HEK293T (cell line): ENCODE measurements at places on chromosomes 12 and 14.

DNA sequence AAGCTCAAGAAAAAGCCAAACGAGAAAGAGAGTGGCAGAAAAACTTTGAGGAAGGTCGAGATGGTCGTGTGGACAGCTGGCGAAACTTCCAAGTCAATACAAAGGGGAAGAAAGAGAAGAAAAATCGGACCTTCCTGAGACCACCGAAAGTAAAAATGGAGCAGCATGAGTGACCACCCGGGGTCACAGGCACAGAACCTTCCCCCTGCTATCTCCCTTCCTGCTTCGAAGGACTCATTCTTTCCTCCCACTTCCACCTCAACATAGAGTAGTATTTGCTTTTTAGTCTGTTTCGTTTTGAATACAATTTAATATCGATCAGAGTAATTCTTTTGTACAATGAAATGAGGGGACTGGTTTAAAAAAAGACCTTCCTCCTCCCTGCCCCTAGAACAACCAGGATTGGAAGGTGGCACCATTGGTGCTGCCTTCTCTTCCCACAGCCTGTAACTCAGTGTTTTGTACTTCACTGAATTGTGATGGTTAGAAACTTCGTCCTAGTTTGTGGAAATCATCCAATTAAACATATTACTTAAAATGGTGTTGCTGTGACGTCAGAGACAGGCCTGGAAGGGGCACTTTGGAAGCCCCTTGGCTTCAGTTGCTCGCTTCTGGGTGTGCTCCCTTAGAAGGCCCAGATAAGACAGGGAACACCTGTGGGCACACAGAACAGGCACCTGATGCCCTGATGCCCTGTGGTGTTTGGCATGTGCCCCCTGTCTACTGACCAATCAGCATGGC is 26.1 kb upstream of the NFKBIA start:
- DNase-seq = no peak

DNA sequence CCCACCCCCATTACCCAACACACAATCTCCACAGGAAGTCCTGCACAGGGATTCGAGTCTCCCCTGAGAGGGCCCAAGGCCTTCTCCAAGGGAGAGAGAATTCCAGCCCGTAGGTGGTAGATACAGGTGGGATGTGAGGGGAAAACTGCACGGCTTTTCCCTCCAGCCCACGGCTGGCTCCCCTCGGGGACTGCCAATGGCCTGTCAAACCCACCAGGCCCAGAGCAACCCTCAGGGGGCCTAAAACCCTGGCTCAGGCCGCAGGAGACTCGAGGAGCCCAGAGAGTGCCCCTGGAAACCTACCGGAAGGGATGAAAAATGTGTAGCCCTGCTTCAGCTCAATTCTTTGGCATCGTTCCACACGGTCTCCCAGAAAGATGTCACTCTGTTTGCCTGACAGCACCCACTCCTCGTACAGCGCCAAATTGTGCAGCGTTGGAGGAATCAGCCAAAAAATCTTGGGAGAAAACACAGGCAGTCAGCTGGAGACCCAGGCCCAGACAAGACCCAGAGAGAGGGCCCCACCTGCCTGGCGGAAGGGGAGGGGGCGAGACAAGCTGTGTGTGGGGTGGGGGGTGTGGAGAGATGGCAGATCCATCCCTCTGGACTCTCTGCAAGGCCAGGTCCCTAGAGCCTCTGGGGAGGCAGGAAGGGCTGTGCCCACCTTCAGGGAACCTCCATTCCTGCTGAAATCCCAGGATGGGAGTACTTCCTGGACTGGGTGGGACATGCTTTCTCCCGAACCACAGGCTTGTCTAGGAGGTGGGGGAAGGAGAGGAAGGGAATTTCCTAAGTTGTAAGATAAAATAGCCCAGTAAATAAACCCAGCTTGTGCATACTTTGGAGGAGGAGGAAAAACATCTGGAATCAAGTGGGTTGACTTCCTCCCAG is 48.1 kb downstream of the KDM2B start:
- no peak for DNase-seq

- no peak for DNase-seq
Measured at GRCh38 chr14:70002589-70003346, 123.6 kb downstream of the SMOC1 start.

DNA sequence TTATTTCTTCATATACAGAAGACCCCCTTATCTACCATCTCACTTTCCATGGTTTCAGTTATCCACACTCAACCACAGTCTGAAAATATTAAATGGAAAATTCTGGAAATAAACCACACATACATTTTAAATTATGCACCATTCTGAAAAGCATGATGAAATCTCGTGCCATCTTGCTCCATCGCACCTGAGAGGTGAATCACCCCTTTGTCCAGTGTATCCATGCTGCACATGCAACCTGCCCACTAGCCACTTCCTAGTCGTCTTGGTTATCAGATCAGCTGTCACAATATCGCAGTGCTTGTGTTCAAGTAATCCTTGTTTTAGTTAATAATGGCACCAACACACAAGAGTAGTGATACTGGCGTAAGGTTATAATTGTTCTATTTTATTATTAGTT is 145.7 kb downstream of the C12orf42 start:
- DNase-seq = no peak

DNA sequence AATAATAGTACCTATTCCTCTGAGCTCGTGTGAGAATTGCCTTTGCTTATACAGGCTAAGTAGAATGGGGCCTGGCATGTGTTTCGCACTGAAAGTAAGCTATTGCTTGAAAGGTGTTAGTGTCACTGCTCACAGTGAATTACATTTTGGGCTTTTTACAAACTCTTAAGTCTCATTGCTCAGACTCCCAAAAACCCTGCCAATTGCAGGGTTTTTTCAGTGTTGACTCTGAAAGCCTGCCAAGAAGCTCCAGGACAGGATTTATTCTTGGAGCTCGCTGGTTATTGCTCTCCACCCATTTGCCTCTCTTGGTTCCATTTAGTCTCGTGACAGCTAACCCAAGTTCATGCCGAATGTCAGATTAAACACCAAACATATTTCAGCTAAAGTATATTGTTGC is 39.8 kb downstream of the NOPCHAP1 start:
- DNase-seq = no peak

GRCh38 chr14:78700236-78700635 is 530.1 kb downstream of the NRXN3 start:
- no peak for DNase-seq

DNA sequence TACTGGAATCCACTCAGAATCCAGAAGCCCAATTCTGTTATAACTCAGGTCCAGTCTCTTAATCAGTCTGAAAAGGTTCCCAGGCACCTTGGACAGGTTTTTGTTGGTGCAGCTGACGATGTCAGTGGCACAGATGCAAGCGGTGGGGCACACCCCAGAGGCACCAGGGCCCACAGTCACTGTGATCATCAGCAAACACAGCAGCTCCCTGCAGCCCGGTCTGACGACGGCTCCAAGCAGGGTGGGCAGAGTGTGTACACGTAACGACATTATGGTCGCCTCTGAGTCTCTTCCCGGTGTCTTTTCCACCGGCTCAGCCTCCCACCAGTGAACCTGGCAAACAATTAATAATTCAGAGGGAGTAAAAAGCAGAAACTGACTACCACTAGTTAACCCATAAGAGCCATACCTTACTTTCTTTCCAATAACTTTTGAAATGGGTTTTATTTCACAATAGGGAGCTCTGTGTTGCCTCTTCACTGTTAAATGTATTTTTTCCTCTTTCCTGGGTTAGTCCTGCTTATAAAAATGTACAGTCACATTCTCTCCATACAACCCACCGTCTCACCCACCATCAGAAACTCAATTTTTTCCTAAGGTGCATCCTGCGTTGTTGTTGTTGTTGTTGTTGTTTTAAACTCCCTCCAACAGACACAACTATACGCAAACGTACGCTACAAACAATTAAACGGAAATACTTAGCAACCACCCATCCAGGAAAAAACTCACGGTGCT is 521 bp upstream of the PCED1B start:
- DNase-seq = peak; percentile 17

GRCh38 chr14:55707365-55707804 is 127.4 kb downstream of the KTN1 start:
- peak; percentile 23 for DNase-seq

DNA sequence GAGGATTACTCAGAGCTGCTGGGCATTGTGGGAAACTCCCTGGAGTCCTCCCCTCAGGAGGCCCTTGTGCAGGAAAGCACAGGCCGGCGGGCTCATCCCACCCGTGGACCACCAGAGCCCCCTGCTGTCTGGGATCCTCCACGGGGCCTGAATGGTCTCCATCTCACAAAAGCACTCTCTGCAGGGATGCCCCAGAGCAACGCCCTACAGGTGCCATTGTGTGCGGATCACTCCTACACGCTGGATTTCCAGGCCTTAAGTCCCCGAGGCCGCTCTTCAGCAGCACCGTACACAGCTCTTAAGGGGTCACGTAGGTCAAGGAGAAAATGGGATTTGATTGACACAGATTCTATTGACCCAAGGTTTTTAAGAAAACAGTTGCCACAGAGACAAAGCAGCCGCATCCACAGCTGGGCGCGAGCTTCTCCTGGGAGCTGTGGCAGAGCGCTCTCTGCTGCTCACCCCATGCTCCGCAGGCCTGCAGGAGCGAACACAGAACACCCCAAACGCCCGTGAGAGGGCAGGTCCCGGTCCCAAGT is 36.7 kb upstream of the RIMBP2 start:
- DNase-seq = no peak

DNA sequence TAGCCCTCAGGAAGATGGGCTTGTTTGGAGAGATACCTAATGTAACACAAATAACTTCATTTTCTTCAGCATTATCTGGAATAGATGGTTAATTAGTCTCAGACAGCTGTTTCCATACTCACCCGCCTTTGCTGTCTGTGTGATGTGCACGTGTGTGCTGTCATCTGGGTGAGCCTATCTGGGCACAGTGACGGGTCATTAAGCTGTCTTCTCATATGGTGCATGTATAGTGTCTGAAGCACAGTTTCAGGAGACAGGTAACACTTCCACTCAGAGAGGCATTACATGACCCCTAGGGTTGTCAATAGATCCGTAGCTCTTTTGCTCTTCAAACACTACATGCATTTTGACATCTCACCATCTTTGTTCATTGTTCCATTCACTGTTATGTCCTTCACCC is 493.3 kb downstream of the APAF1 start:
- DNase-seq = no peak

DNA sequence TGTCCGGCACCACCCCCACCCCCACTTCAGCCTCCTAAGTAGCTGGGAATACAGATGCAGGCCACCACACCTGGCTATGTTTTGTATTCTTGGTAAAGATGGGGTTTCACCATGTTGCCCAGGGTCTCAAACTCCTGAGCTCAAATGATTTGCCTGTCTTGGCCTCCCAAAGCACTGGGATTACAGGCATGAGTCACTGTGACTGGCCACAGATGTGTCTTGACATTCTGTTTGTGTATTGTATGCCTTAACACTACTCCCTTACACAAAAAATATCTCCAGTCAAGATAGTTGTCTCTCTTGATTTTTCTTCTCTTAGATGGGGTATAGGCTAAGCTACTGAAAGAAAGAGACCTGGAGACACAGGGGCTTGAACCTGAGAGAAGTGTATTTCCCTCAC is 17.6 kb downstream of the CLEC14A start:
- no peak for DNase-seq

- no peak for DNase-seq
Measured at GRCh38 chr12:65868878-65869277, 44.6 kb downstream of the HMGA2 start.

- DNase-seq = no peak
Measured at GRCh38 chr12:65232476-65233077, 45.9 kb upstream of the MSRB3 start.

GRCh38 chr12:47801170-47801903 is 18.4 kb downstream of the HDAC7 start:
- no peak for DNase-seq

GRCh38 chr12:43337571-43338444 is 214.2 kb downstream of the ADAMTS20 start:
- no peak for DNase-seq

- DNase-seq = peak; percentile 6
Measured at GRCh38 chr14:83300476-83301064, 1766.9 kb upstream of the SEL1L start.

DNA sequence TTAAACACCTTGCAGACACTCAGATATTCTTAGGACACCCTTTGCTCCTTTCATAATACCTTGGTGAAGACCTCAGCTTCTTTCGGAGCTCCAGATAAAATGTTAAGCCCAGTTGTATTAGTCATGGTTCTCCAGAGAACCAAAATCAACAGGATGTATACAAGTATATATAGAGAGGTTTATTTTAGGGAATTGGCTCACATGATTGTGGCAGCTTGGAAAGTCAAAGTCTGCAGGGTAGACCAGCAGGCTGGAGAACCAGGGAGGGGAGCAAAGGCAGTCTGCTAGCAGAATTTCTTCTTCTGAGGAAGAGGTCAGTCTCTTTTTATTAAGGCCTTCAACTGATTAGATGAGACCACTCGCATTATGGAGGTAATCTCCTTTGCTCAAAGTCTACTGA is 6.9 kb upstream of the IGF1 start:
- no peak for DNase-seq

DNA sequence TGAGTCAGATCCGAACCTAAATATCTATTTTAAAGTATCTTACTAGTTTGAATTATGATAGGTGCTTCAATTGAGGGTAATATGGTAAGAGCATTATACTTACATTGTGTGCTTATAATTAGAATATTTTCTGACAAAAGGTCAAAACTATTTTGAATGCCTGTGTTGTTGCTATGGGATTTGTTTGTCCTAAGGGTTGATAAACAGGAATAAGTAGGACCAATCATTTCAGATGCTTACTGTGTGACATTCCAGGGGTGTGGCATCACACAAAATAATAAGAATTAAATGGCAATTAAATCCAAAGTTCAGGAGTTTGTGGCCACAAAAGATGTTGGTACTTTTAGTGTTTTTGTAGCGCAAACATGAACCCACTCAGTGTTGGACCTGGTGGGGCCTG is 256.2 kb upstream of the DDHD1 start:
- DNase-seq = no peak

DNA sequence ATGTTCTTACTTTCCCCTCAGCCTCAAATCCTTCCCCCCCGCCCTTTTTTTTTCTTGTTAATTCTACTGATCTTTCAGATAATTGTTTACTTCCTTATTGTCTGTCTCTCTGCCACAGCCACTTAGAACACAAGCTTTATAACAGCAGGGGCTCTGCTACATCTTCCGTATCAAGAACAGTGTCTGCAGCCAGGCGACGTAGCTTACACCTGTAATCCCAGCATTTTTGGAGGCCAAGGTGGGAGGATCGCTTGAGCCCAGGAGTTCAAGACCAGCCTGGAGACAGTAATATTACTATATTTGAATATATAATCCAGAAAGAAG is 5.4 kb downstream of the SOS2 start:
- no peak for DNase-seq
